Purkinje cell (primary cell): ENCODE measurements at places on chromosomes 16 and 17. TPM values are rescaled to one million over a fixed set of nuclear protein-coding genes. Genes with fewer than 3 reads are reported as not detected.

CHST4 gene
- polyA plus RNA-seq = not detected in 2 replicates

PLXDC1 gene
- polyA plus RNA-seq = 163 and 207 TPM in 2 replicates

PPM1E gene
- polyA plus RNA-seq = 0.43 and 4.2 TPM in 2 replicates

C1QTNF1 gene
- polyA plus RNA-seq = 0.15 TPM in 1 of 2 replicates, not detected in the other

MYOCD gene
- polyA plus RNA-seq = not detected in 2 replicates

CCDC78 gene
- polyA plus RNA-seq = not detected in 2 replicates
